Upper lobe of right lung (tissue), 1 donor: ENCODE measurements at places on chromosomes 16 and 17. TPM values are rescaled to one million over a fixed set of nuclear protein-coding genes. Genes with fewer than 3 reads are reported as not detected.

DNA sequence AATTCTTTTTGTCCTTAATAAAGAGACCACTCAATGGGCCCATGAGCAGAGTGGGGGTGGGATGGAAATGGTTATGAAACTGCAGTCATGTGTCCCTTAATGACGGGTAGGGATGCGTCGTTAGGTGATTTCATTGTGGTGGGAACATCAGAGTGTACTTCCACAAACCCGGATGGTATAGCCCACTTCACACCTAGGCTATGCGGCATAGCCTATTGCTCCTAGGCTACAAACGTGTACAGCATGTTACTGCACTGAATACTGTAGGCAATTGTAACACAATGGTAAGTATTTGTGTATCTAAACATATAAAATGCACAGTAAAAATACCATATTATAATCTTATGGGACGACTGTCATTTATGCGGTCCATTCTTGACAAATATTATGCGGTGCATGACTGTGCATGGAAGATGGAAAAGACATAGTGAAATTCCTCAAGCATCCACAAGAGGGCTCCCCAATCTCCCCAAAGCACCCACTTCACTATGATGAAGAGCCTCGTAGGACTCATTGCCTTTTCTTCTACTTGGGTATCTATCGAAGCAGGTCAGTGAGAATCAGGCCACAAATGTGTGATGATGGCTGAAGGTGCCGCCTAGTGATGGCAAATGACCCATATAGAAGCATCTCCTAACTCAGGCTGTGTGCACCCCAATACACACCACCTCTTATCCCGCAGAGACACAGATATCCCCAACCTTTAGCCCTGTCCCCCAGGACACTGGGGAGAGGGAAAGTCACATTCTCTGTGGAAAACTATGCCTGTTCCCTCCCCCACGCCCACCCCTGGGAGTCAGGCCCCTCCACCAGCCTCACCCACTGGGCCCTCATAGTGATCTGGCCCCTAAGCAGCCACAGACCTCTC is 43.5 kb downstream of the TBX21 start:
- H3K27me3 ChIP-seq = peaks cover 60% of the 10 kb centered on the region
- H3K4me3 ChIP-seq = no peak overlapping the region
- H3K36me3 ChIP-seq = no peaks in the 10 kb centered on the region
- no peak overlapping the region for H3K27ac ChIP-seq
- no peak for DNase-seq
- H3K4me1 ChIP-seq = no peaks in the 10 kb centered on the region

- H3K27ac ChIP-seq = peak overlapping the region; percentile 92
- H3K27me3 ChIP-seq = no peaks in the 10 kb centered on the region
- no peak overlapping the region for H3K4me3 ChIP-seq
- no peaks in the 10 kb centered on the region for H3K36me3 ChIP-seq
Measured at GRCh38 chr16:22188595-22189442, 17.3 kb upstream of the EEF2K start.

GRCh38 chr16:86868070-86868469 is 289.7 kb downstream of the FOXL1 start:
- no peak overlapping the region for H3K4me3 ChIP-seq
- no peaks in the 10 kb centered on the region for H3K36me3 ChIP-seq
- no peak for DNase-seq
- H3K4me1 ChIP-seq = no peaks in the 10 kb centered on the region
- H3K27ac ChIP-seq = no peak overlapping the region

GRCh38 chr16:47316442-47317015 is 144.3 kb downstream of the ITFG1 start:
- H3K27me3 ChIP-seq = no peaks in the 10 kb centered on the region
- H3K36me3 ChIP-seq = no peaks in the 10 kb centered on the region
- no peak for DNase-seq
- H3K27ac ChIP-seq = no peak overlapping the region
- no peak overlapping the region for H3K4me3 ChIP-seq

DNA sequence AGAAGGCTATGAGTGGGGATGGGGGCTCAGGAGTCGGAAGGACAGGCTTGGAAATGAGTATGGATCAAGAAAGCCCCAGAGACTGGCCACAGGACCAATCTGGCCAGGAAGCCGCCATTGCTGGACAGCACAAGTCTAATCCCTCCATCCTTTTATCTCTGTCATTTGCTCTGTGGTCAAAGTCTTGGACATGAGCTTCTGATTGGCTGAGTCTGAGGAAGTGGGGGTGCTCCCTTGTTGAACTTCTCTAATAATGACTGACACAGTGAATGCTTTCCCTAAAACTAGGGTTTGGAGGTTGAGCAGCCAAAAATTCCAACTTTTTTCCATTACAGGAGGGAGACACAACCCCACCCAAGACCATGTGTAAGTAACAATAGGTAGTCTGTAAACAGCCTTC is 97.4 kb downstream of the MARF1 start:
- H3K4me1 ChIP-seq = no peaks in the 10 kb centered on the region
- H3K27me3 ChIP-seq = no peaks in the 10 kb centered on the region
- no peak for DNase-seq
- H3K36me3 ChIP-seq = no peaks in the 10 kb centered on the region
- H3K27ac ChIP-seq = no peak overlapping the region

GRCh38 chr16:67277999-67278772 is 1.1 kb upstream of the PLEKHG4 start:
- H3K27me3 ChIP-seq = no peaks in the 10 kb centered on the region

GRCh38 chr16:84933774-84934631 is 77.3 kb downstream of the ZDHHC7 start:
- H3K36me3 ChIP-seq = no peaks in the 10 kb centered on the region
- no peaks in the 10 kb centered on the region for H3K27me3 ChIP-seq
- H3K27ac ChIP-seq = peak overlapping the region; percentile 59
- peak; percentile 74 for DNase-seq
- no peaks in the 10 kb centered on the region for H3K4me1 ChIP-seq

GRCh38 chr17:64327201-64327930 is 63.3 kb downstream of the PECAM1 start:
- peaks cover 16% of the 10 kb centered on the region for H3K36me3 ChIP-seq
- H3K4me3 ChIP-seq = no peak overlapping the region
- H3K27me3 ChIP-seq = no peaks in the 10 kb centered on the region
- H3K4me1 ChIP-seq = peaks cover 53% of the 10 kb centered on the region
- H3K27ac ChIP-seq = peak overlapping the region; percentile 86

GRCh38 chr17:52297230-52298010 is 138.9 kb upstream of the CA10 start:
- H3K4me1 ChIP-seq = no peaks in the 10 kb centered on the region
- H3K27ac ChIP-seq = no peak overlapping the region
- DNase-seq = no peak
- no peak overlapping the region for H3K4me3 ChIP-seq
- no peaks in the 10 kb centered on the region for H3K36me3 ChIP-seq
- no peaks in the 10 kb centered on the region for H3K27me3 ChIP-seq

- no peak overlapping the region for H3K4me3 ChIP-seq
- no peak for DNase-seq
- peaks cover 97% of the 10 kb centered on the region for H3K36me3 ChIP-seq
Measured at GRCh38 chr17:61967729-61968128, 39.9 kb upstream of the INTS2 start.

- H3K27ac ChIP-seq = no peak overlapping the region
- H3K4me3 ChIP-seq = no peak overlapping the region
- no peak for DNase-seq
- no peaks in the 10 kb centered on the region for H3K27me3 ChIP-seq
- H3K36me3 ChIP-seq = no peaks in the 10 kb centered on the region
- H3K4me1 ChIP-seq = peaks cover 2% of the 10 kb centered on the region
Measured at GRCh38 chr17:78966123-78966813, 13.5 kb downstream of the LGALS3BP start.

DNA sequence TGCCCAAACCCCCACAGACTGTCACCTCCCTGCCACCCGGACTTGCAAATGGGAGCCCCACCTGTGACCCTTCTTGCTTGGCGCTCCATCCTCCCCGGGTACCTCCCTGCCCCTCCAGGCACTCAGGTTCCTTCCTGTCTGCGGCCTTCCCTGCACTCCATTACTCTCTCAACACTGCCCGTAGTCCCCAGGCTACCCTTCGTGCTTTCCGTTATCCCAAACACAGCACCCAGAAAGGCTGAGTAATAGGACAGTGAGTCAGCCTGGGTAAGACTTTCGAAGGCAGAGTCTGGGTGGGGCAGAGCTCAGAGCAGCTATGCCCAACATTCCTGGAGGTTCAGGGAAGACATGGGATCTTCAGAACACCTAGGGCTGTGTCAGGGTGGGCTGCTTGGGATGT is 16.6 kb upstream of the C16orf74 start:
- no peak overlapping the region for H3K4me3 ChIP-seq
- H3K27ac ChIP-seq = no peak overlapping the region
- peaks cover 10% of the 10 kb centered on the region for H3K36me3 ChIP-seq
- no peaks in the 10 kb centered on the region for H3K27me3 ChIP-seq

DNA sequence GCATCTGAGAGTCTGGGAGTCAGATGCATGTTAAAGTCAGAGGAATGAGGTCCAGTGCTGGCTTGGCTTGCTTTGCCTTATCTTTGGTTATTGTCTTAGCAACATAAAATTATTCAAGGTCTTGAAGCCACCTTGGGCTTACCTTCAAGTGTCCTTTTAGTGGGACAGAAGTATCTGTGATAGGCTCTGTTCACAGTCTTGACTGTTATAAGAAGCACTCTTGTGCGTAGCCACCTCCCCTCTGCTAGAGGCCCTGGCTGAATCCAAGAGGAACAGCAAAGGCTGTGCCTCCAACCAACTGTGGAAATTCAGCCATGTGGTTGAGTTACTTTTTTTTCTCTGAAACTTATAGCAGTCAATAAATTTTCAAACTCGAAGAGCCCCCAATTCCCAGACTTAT is 8.6 kb upstream of the MAP3K3 start:
- H3K4me3 ChIP-seq = no peak overlapping the region
- peaks cover 25% of the 10 kb centered on the region for H3K36me3 ChIP-seq
- DNase-seq = no peak
- H3K4me1 ChIP-seq = no peaks in the 10 kb centered on the region

DNA sequence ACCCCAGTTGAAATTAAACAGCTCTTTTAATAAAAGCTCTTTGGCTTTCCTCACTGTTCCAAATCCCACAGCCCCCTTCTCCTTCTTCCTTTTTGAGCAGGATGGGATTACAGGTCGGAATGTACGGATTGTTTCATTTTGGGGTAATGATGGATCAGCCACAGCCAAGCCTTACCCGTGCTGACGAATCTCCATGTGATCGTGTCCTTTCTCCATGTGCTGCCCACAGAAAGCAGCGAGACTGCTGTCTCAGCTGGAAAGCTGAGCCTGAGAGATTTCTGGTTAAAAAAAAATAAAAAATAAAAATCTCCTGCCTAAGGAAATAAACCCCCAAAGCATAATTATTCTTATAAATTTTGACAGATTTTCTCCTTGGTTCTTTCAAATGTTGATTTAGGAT is 276.6 kb downstream of the CPPED1 start:
- no peaks in the 10 kb centered on the region for H3K36me3 ChIP-seq
- H3K27me3 ChIP-seq = no peaks in the 10 kb centered on the region
- DNase-seq = no peak
- no peaks in the 10 kb centered on the region for H3K4me1 ChIP-seq
- H3K27ac ChIP-seq = no peak overlapping the region
- no peak overlapping the region for H3K4me3 ChIP-seq

DNA sequence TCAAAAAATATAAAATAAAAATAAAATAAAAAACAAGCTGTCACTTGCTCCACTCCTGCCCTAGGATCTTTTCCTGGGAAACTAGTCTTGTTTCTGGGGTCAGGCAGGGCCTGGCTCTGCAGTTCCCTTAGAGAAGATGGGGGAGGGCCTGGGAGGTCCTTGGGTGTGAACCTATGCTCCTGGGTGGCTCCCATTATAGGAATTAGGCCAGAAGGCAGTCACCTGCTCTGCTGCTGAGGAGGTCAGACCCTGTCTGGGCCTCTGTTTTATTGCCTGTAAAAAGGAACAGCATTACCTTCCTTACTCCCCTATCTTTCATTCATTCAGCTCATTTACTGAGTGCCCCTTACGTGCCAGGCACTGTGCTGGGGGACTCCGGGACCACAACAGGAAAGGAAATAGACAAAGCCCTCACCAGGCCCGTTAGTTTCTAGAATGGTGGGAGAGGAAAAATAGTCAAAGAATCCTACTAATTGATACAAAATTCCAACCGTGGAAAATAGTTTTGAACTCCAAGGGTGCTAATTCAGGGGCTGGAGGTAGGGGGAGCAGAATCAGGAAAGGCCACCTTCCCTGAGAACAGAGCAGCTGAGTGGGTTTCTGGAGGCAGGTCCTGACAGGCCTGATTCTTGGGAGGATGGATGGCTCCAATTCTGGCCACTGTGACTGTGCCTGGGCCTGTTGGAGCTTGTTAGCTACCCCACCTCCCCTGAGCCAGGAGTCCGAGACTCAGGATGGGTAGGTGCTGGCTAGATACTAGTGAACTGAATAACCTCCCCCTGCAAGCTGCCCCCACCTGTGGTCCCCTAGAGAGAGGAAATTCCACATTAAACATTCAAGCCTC is 1.3 kb upstream of the SLC46A1 start:
- H3K4me1 ChIP-seq = peaks cover 14% of the 10 kb centered on the region
- no peak for DNase-seq
- no peaks in the 10 kb centered on the region for H3K27me3 ChIP-seq
- H3K4me3 ChIP-seq = no peak overlapping the region
- no peaks in the 10 kb centered on the region for H3K36me3 ChIP-seq
- no peak overlapping the region for H3K27ac ChIP-seq

- peaks cover 5% of the 10 kb centered on the region for H3K27me3 ChIP-seq
- no peak for DNase-seq
- H3K4me1 ChIP-seq = peaks cover 4% of the 10 kb centered on the region
Measured at GRCh38 chr17:78479369-78479768, 97.8 kb downstream of the DNAH17 start.

- no peaks in the 10 kb centered on the region for H3K36me3 ChIP-seq
- H3K4me3 ChIP-seq = no peak overlapping the region
- H3K27me3 ChIP-seq = no peaks in the 10 kb centered on the region
- H3K27ac ChIP-seq = no peak overlapping the region
- H3K4me1 ChIP-seq = no peaks in the 10 kb centered on the region
Measured at GRCh38 chr16:9072806-9073341, 18.6 kb upstream of the HAPSTR1 start.

DNA sequence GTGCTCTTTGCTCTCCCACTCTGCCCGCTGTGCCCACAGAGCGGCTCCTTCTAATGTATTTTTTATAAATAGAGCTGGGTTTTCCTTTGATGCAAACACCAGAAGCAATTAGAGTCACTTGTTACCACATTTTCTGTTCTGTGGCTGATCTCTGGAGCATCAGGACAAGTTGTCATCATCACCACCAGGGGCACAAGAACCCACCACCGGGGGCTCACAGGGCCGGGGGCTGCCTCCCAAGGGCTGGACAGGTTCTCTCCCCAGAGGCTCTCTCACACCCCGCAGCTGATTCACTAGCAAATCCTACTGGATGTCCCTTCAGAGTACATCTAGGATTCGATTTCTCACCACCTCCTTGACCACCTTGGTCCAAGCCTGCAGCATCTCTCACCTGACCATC is 18.5 kb downstream of the C16orf82 start:
- no peak overlapping the region for H3K4me3 ChIP-seq
- no peak overlapping the region for H3K27ac ChIP-seq
- peaks cover 35% of the 10 kb centered on the region for H3K27me3 ChIP-seq

ACE gene
- total RNA-seq = 64.1 TPM

SEC14L1 gene
- 144 TPM for total RNA-seq

NLRP1 gene
- total RNA-seq = 33.2 TPM

SKA2 gene
- 21.3 TPM for total RNA-seq

ARHGAP23 gene
- total RNA-seq = 85.1 TPM

PDE6G gene
- total RNA-seq = 1.0 TPM

ABCA9 gene
- total RNA-seq = 11.1 TPM
